B cell (primary cell): ENCODE measurements at places on chromosomes 11 and 22. TPM values are rescaled to one million over a fixed set of nuclear protein-coding genes. Genes with fewer than 3 reads are reported as not detected.

- no peak overlapping the region for H3K4me3 ChIP-seq
- H3K27ac ChIP-seq: no peak overlapping the region
- H3K27me3 ChIP-seq: no peaks in the 10 kb centered on the region
- no peak for DNase-seq
- H3K36me3 ChIP-seq: no peaks in the 10 kb centered on the region
Measured at GRCh38 chr22:44424867-44425693, 73.0 kb downstream of the RTL6 start.

Gene ACR
- not detected in 2 replicates for total RNA-seq

Gene B3GAT1
- not detected in 2 replicates for total RNA-seq

- H3K27me3 ChIP-seq: no peaks in the 10 kb centered on the region
- no peak overlapping the region for H3K27ac ChIP-seq
- H3K4me1 ChIP-seq: no peaks in the 10 kb centered on the region
- no peak for DNase-seq
Measured at GRCh38 chr11:91587131-91587530, 637.5 kb upstream of the FAT3 start.

Gene OR6A2
- total RNA-seq: 0.10 and 0.12 TPM in 2 replicates

GRCh38 chr22:41775976-41776375 lies 24.5 kb upstream of the CCDC134 start:
- H3K4me1 ChIP-seq: peaks cover 10% of the 10 kb centered on the region
- H3K4me3 ChIP-seq: no peak overlapping the region
- no peaks in the 10 kb centered on the region for H3K36me3 ChIP-seq
- DNase-seq: no peak
- H3K27ac ChIP-seq: no peak overlapping the region
- no peaks in the 10 kb centered on the region for H3K27me3 ChIP-seq
